Vagina (tissue), 2 donors: ENCODE measurements at places on chromosomes 13 and 19.

DNA sequence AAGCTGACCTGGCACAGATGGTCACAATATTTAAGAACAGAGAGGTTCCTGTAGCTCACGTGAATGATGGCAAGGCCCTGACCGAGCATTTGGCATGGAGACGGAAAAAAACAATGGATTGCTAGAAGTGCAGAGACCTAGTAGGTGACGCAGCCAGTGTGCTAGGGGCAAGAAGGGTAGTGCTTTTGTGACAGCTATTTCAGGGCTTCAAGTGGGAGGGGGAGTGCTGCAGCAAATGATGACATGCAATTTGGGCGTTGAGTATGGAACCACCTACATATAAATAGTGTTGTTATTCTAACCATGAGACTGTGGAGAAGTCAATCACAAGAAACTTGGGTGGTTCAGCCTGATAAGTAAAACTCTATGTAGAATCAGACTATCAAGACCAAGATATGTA, 65.7 kb upstream of the IL17D start:
- DNase-seq, result no peak

DNA sequence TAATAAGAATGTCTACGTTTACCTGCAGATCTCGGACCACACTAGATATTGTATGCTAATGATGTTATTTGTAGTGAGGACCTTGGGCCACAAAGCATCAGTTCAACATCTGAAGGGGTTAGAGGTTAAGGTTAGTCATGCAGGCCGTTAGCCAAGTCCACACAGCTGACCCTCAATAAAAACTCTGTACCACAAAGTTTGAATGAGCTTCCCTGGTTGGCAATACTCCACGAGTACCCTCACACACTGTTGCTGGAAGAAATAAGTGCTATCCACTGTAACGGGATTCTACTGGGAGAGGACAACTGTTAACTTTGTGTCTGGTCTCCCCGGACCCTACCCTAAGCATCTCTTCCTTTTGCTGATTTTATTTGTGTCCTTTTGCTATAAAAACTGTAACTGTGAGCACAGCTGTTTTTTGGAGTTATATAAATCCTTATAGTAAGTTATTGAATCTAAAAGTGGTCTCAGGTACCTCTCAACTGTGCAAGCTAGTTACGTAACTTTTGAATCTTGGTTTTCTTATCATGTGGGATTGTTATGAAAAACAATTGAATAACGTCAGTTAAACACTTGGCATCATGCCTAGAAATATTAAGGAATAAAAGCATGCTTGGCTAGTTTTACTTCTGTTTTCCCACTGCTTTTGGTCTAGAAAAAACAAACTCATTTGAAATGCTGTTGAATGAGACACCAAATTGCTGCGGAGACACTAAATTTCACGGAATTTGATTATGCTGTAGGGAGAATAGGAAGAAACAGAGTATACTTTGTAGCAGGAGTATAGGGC, 181.5 kb downstream of the DNAJC3 start:
- no peak for DNase-seq

- DNase-seq, result no peak
Observed at GRCh38 chr19:40721936-40722661, 5.2 kb downstream of the ITPKC start.

- no peak for DNase-seq
Observed at GRCh38 chr13:76350399-76350798, 535.8 kb downstream of the KCTD12 start.

- no peak for DNase-seq
Observed at GRCh38 chr13:36715841-36716240, 42.0 kb downstream of the SERTM1 start.

- DNase-seq, result no peak
Observed at GRCh38 chr19:38290631-38291147, 13.4 kb upstream of the C19orf33 start.

GRCh38 chr13:86945584-86945983, 725.6 kb upstream of the SLITRK5 start:
- DNase-seq, result no peak

DNA sequence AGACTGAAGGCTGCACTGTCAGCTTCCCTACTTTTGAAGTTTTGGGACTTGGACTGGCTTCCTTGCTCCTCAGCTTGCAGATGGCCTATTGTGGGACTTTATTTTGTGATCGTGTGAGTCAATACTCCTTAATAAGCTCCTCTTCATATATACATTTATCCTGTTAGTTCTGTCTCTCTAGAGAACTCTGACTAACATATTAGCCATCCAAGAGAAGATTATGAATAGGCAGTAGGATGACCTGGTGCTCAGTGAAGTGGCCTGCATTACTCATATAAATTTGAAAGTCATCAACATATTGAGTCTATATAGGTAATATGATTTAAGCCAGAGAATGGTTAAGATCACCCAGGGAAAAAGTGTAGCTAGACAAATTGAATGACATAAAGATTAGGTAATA, 136.3 kb upstream of the UFM1 start:
- no peak for DNase-seq

DNA sequence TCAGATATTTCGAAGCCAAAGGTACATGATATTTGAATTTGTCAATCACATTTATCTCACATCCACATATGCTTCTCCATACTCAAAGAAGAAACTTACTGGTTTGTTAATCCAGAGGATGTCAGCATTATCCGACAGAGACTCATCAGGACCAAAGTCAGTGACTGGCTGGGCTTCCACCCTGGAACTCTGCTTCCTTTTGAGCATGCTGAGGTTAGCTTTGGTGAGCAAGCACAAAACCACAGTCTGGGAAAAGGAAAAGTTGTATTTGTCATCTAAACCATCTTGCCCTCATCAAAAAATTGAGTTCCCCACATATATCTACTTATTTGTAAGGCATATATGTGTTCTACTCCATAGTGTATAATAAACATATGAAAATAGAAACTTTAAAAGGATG, 17.4 kb downstream of the NALCN start:
- DNase-seq, result no peak

- DNase-seq, result no peak
Observed at GRCh38 chr13:114146629-114147028, 14.2 kb upstream of the RASA3 start.

DNA sequence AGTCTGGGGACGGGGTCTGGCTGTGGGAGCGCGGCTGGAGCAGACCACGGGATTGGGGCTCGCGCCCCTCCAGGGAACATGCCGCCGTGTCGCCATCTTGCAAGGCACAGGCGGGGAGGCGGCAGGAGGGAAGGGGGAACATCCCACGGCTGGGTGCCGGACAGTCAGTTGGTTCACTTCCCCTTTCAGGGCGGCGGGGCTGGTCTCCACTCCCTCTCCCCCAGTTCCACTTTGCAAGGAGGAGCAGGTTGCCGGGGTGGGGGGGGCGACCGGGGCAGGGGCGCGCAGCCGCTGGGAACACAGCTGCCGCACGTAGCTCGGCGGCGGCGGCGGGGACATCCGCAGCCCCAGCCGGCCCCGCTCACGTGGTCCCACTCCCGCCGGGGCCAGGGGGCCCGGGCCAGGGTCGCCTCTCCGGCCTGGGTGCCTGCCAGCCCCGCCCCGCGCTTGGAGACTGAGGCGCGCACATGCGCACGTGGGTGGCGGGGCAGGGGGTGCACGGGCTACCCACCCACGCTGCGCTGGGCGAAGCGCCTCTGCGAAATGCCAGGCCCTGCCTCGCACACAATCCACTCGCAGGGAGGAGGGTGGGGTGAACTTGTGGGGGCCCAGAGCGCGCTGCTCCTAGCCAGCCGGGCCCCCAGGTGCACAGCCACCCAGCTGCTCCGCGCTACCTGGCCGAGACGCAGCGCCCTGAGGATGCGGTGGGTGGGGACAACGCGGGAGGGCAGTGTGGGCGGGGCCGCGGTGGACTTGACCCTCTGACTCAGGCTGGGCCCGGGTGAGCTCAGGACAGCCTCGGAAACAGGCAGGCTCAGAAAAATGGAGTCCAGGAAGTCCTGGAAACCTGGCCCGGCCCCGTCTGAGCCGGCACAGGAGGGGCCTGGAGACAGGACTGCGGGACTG, 6.4 kb downstream of the KLF16 start:
- DNase-seq, result no peak

DNA sequence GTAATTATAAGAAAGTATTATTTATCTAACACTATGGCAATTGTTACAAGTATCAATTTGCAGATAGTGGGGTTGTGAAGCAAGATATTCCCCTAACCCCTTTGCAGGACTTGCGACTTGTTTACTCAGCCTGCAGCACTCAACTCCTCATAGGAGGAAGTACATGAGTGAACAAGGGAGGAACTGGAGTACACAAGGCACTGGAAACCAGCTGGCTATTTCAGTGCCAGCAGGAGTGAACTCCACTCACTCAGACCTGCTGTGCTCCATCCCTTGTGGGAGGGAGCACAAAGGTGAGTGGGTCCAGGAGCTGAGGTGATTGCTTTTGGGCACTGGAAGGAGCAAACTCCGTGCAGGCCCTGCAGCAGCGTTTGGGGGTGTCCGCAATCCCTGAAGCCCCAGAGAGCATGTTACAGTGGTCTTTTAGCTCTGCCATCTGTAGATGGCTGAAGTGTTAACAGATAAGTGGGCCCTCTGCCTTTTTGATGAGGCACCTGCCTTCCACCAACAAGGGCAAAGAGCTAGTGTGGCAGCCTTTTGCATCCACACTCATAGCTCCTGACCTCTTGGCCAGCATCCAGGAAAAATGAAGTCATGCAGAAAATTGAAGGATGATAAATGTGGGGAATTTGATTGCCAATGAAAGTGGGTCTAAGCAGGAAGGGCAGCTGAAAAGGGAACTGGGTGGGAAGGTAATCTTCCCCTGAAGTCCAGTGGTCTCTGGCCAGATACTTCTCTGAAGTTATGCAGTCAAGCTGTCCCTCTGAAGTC, 802.2 kb upstream of the MIR17HG start:
- no peak for DNase-seq

- no peak for DNase-seq
Observed at GRCh38 chr19:18802354-18802753, 11.2 kb upstream of the COMP start.

- no peak for DNase-seq
Observed at GRCh38 chr19:57319869-57320179, 448 bp upstream of the ZNF543 start.

DNA sequence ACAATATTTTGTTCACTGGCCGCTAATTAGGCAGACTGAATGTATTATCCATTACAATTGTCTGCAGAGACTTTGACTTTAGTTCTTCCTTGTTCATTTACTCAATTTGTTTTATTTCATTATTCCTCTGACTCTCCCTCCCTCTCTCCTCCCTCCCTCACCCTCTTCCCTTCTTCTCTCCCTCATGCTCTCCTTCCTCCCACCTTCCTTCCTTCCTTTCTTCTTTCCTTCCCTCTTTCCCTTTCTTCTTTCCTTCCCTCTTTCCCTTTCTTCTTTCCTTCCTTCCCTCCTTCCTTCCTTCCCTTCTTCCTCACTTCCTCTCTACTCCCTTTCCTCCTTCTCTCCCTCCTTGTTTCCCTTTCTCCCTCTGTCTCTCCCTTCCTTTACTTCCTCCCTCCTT, 1591.0 kb upstream of the SLC10A2 start:
- no peak for DNase-seq

GRCh38 chr13:32277839-32278238, 37.3 kb downstream of the ZAR1L start:
- DNase-seq, result no peak

DNA sequence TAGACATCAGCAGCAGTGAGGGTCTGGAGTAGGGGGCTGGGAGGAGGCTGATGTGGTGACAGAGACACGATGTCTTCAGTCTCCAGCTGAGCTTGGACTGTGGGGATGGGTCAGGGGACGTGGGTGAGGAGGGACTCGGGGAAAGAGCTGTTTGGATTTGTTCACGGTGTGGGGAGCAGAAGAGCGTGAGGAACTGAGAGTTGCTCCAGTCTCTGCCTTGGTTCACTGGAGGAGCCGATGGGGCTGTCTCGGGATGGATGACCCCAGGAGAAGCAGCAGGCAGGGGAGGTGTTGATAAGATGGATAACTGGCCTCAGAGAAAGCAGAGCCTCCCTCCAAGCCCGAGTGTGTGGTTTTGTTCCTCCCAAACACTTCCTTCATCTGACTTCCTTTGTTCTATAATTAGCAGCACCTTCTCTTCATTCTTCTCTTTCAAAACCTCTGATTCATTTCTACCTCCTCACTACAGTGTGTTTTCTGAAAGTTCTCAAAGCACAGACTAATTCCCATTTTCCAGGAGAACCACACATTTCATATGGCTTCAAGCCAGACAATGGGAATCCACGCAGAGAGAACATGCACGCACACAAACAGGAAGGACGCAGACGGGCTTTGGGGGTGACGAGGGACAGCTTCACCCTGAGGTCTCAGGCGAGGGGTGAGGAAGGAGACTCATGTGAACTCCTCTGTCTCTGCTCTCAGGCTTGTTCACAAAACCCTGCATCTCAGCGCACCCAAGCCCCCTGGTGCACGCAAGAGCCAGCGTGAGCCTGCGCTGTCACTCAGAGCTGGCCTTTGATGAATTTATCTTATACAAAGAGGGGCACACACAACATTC, 18.6 kb downstream of the LAIR2 start:
- no peak for DNase-seq

DNA sequence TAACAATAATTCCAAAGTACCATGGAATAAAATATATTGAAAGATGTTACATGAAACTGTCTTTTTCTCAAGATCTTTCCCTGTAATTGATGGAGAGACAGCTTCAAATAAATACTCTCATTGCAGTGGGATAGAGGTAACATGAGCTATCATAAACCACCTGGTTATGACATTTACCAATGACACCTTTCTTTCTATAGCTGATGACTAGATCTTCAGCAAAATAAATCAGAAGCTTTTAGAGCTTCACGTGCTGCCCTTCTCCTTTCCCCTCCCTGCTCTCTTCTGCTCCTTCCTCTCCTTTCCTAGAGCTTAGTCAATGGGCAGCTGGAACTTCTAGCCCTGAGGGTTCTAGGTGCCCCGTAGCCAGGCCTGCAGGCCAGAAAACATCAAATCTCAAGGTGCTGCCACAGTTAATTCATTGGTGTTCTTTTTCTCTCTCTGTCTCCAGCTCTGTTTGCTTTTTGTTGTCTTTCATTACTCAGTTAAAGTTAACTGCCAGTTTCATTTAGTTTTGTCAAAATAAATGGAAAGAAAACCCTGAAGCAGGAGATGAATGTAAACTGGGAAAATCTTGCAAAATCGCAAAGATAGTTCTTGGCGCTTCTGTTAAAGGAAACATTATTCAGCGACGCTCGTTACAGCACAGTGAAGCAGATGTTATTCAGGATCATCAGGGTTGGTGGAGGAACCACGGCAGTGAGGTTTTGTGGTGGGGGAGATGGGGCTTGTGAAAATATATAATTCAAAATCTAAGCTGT, 8.3 kb upstream of the METTL21C start:
- DNase-seq, result no peak

GRCh38 chr19:39645800-39646411, 9.8 kb upstream of the LGALS16 start:
- no peak for DNase-seq

GRCh38 chr13:67619351-67619994, 389.3 kb upstream of the PCDH9 start:
- no peak for DNase-seq

GRCh38 chr19:1657746-1658145, 5.3 kb upstream of the TCF3 start:
- DNase-seq, result no peak
